ENCODE measurements at places on chromosomes 7 and 10. TPM values are rescaled to one million over a fixed set of nuclear protein-coding genes. Genes with fewer than 3 reads are reported as not detected.
A peak's percentile ranks its signal among the peaks of the same experiment; 100 is the strongest.

DNA sequence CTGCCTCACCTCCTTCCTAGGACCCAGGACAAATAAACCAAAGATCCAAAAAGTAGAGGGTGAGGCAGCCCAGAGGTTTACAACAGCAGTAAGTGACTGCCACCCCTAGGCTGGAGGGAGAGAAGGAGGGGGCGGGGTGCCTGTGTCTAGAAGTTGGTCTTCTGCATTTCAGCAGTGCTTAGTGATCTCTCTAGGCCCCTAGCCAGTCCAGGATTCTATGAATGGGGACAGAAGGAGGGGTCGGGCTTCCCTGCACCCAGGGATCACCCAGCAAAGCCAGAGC is 62.8 kb upstream of the KDM7A start:
- DNase-seq: no peak

GRCh38 chr10:61793760-61794703 is 107.5 kb upstream of the ARID5B start:
- peak; percentile 65 for DNase-seq

DNA sequence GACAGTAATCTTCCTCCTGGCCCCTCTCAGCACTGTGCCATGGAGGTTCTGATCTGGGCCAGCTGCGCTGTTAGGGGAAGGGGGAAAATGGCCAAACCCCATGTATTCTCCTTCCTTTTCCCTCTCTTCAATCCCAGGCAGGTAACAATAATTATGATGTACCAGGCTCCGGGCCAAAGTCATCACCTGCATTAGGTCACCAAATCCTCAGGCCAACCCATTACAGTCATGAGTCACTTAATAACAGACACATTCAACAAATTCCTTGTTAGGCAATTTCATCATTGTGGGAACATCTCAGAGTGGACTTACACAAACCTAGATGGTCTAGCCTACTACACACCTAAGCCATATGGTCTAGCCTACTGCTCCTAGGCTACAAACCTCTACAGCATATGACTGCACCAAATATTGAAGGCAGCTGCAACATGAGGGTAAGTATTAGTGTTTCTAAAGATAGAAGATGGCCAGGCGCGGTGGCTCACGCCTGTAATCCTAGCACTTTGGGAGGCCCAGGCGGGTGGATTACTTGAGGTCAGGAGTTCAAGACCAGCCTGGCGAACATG is 2.2 kb upstream of the HSPB1 start:
- DNase-seq: peak; percentile 62

DNA sequence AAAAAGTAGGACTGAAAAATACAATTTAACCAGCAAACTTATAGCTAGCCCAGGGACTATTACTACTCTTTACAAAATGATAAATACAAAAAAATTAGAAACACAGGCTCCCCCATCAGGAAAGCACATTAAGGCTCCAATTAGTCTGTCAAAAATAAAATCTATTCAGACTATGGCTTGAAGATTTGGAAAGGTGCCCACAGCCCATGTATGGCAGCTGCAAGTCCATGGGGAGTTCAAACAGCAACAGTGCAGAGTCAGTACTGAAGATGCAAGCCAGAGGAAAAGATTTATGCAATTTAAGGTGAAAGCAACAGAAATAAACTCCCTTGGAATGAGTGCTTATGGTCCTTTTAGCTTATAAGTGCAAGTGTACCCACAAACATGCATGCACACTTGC is 29.7 kb downstream of the IMMP2L start:
- no peak for DNase-seq

DNA sequence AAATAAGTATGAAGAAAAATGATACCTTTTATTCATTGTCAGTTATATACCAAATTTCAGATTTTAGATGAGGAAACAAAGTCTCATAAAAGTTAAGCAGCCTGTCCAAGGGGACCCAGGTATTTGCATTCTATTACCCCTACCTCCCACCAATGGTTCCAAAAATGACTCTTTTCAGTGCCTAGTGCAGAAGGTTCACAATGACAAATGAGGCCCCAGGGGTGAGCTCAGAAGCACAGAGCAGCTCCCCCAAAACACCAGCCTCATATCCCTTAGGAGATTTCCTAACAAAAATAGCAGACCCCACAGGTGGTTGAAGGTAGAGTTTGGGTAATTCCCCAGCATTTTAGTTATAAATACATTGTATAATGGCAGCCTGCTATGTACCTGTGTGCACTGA is 168.6 kb downstream of the REEP3 start:
- no peak for DNase-seq

GRCh38 chr7:132133501-132133900 is 442.8 kb downstream of the PLXNA4 start:
- no peak for DNase-seq

GRCh38 chr7:94325122-94325475 is 69.6 kb upstream of the COL1A2 start:
- DNase-seq: no peak

- no peak for DNase-seq
Observed at GRCh38 chr7:135150072-135150782, 2.4 kb downstream of the TMEM140 start.

GRCh38 chr10:26213157-26213800 is 3.3 kb upstream of the GAD2 start:
- no peak for DNase-seq

GRCh38 chr10:49200854-49201253 is 12.7 kb upstream of the TMEM273 start:
- no peak for DNase-seq

GRCh38 chr10:103820101-103821062 is 35.0 kb downstream of the SH3PXD2A start:
- DNase-seq: peak; percentile 55

DNA sequence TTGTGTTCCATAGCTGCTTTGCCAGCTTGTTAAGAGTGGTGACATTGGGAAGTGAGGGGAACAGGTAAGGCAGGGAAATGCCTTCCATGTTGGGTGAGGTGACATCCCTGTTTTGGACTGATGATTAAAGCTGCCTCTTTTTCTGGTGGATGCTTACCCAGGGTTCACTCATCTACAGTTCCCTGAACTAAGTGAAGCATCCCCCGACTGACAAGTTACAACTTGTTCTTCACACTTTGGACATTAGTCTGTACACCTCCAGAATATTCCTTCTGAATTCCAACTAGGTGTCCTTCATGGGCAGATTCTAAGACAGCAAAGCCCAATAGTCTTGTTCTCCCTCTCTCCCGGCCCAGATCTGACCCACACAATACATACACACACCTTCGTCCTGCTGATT is 63.4 kb downstream of the HDAC9 start:
- DNase-seq: no peak

DNA sequence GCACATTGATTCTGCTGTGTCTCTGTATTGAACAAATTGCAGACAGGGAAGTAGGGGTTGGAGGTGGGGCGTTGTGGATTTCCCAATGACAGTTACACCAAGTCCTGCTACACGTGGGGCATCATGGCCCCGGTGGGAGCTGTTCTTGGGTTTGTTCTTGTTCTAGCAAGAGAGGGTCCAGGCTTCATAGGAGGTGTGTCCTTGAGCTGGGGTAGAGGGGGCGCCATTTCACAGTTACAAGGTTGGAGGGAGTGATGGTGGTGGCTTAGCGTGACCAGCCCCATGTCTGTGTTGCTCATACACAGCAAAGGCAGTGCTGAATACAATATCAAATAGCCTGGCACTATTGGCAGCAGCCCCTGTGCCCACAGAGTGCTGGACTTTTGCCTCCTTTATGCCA is 15.7 kb downstream of the SH2D4B start:
- DNase-seq: no peak

- DNase-seq: no peak
Observed at GRCh38 chr7:85341973-85342372, 155.1 kb upstream of the SEMA3D start.

GRCh38 chr7:36487756-36488336 is 98.2 kb downstream of the ANLN start:
- DNase-seq: peak; percentile 77

DNA sequence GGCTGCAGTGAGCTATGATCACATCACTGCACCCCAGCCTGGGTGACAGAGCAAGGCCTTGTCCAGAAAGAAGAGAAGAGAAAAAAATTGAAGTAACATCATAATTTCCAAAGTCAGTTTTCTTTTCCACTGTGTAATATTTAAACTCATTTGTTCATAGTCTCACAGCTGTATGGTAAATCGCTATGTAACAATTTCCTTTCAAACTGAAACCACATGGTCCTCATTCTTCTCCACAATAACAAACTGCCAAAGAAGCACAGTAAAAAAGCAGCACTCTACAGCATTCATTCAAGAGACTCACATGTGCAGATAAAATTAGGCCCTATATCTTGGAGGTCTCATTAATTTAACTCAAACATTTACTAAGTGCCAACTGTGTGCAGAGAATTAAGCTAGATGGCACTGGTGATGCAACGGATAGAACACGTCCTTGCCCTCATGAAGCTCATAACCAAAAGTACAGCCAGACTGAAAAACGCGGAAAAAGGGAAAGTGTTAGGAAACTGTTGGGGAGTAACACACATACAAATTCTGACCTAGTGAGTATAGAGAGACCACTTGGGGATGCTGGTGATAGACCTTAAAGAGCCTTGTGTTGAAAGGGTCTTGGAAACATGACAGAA is 174.0 kb upstream of the KCTD7 start:
- DNase-seq: no peak

- DNase-seq: no peak
Observed at GRCh38 chr7:116614499-116615262, 57.3 kb upstream of the MET start.

- peak; percentile 20 for DNase-seq
Observed at GRCh38 chr7:140390466-140391190, 7.7 kb downstream of the SLC37A3 start.

DNA sequence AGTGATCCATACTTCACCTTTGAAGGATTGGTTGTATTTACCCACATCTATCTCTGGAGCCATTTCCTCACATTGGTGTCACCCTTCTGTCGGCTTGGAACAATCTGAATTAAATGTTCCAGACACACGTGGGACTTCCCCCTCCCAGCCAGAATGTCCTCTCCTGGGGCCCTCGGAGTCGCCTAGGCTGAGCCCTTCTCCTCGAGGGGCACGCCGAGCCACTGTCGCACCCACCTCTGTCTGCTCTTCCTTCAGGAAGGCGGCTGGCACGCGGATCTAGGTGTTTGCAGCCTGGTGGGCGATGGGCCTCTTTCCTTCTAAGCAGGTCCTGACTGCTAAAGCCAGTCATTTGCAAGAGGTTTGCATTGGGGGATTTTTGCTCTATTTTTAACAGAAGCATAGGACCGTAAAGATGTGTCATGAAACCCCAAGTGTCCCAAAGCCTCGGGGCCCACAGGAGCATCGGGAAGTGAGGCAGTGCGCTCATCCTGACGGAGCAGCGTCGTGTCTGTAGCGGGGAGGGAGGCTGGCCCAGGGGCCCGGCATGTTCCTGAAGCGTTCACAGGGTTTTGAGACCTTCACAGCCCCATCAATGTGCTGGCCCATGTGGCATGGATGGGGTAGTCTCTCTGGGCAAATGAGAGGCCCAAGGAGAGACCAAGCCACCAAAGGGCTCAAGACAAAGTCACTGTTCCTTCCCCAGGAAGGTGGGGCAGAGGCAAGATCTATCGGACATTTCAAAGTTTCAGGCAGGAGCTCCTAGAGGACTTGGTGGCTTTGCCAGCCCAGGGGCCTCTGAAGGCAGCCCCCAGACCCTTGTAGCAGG is 86.7 kb downstream of the RGS10 start:
- DNase-seq: no peak

DNA sequence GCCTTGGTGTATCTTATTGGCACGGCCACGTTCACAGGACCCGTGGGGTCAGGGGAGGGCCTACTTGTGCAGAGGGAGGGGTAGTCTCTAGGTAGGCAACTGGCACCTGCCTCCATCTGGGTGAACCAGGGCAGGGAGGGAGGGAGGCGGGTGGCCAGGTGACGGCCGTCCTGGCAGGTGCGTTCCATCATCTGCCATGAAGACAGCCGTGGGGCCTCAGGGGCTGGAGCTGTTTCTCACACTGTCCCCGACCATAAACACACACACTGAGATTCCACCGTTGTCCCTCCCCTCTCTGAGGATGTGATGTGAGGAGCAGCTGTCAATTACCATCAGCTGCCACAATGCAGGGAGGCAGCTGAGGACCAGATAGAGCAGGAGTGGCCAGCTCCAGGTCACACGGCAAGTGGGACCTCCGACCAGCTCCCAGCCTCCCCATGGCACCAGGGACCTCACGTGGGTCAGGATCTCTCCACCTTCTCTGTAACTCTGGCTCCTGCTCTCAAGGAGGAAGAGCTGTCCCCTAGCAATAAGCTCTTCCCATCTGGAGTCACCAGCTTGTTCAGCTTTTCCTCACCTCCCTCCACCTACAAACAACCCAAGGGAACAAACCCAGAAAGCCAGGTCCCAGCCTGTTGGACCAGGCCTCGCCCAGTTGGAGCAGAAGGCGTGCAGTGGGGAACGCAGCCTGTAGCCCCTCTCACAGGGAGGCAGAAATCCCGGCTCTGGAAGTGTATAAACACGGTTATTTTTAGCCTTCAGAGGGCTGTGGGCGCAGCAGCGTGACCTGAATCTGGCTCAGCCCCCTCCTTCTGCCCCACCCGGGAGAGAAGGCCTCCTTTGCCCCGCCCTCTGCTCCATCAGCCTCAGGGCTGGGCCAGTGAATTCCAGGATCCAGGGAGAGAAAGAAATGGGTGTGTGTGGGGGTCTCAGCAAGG is 33.1 kb downstream of the ZMIZ1 start:
- peak; percentile 46 for DNase-seq

GRCh38 chr7:81560708-81561107 is 209.1 kb downstream of the HGF start:
- DNase-seq: no peak

The ZP3 gene
- 2.0 TPM for total RNA-seq

The ZNF438 gene
- 2.4 TPM for total RNA-seq

The SLC13A4 gene
- total RNA-seq: not detected

The C10orf67 gene
- total RNA-seq: not detected

The KCNMA1 gene
- total RNA-seq: 32.8 TPM

The SCRN1 gene
- total RNA-seq: 111 TPM

The C7orf33 gene
- not detected for total RNA-seq

The SPDYE2 gene
- not detected for total RNA-seq

The NXPH1 gene
- total RNA-seq: not detected

The XRCC2 gene
- total RNA-seq: 24.6 TPM

The AEBP1 gene
- not detected for total RNA-seq

The FAM24B gene
- 7.6 TPM for total RNA-seq

The CYP2C18 gene
- not detected for total RNA-seq
